ENCODE measurements at places on chromosomes 6 and 20.
A peak's percentile ranks its signal among the peaks of the same experiment; 100 is the strongest.

DNA sequence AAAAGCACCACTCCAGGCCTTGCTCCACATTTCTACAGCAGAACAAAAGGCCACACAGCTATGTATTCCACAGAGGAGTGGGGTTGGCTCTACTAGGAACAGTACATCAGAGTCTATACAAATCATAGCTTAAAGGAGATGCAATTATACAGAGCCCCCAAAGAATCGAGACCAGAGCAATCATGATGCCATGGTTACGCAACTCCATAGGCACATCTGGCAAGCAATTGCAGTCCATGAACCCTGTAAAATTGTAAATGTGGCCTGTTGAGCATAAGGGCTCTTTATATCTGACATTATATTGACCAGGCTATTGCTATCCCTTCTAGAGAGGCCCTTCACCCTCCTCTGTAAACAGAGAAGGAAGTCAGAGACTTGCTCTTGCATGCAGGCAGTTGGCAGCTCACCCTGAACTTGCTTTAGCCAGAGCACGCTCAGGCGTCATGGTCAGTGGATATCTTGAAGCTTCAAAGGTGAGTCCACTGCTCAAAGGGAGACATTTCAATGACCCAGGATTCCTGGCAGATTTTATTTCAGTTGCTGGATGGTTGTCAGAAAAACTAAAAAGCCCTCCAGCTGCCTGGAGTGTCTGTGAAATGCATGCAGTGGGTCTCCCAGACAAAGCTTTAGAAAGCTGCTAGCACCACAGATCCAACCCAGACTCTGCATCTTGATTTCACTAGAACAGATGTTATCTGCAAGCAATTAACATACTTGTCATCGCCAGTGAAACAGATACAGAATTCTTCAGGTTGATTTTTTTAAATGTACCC, 357.2 kb downstream of the CENPW start:
- no peak for DNase-seq

DNA sequence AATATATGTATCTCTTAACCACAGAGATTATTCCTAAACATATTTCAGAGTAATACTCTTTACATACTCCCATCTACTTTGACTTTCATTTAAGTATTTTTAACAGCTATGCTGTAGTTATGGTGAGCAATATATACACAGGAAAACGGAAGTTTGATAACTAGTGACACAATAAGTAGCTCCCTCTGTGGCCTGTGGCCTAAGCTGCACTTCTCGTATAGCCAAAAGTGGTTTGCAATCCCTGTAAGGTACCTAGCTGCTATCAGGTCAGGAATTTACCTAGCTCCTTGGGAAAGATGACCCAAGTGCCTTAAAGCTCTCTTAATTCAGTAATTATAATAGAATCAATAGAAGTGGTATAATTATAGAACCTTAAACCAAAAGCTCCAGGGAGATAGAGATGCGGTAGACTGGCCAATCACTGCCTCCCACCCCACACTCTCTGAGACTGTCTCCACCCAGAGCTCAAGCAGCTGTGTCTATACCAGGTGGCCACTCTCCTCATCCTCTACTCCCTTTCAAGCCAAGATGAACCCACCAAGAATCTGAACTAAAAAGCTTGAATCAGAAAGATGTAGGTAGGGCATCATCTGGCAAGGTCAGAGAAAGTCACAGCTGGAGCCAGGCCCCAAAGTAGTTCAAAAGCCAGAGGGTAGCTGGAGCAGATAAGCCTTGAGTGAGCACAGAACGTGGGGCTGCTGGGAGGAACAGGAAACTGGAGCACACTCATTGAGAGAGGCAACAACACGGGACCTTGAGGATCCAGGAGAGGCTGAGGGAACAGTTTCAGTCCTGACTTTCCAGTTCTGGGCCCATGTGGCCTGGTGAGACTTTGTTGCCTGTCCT, 84.9 kb upstream of the ASF1A start:
- no peak for DNase-seq

- peak; percentile 62 for DNase-seq
Observed at GRCh38 chr6:41682056-41682477, 43.8 kb downstream of the MDFI start.

DNA sequence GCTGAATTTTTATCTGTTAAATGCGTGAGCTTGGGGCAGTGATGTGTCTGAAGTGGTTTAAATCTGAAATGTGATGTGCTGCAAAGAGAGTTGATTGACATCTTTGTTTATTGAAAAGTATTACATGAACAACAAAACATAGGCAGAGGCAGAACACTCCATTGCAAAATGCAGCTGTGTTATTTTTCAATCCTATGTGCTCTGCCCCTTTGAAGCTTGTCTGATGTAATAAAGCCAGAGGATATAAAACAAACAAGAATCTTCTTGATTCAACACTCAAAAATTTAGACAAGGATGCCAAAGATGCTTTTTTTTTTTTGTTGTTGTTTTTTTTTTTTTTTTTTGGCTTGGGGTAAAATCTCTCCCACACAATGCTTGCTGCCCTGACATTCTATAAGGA, 482.4 kb upstream of the MMS22L start:
- no peak for DNase-seq

GRCh38 chr6:43796903-43797890, 27.2 kb downstream of the VEGFA start:
- no peak for DNase-seq

- no peak for DNase-seq
Observed at GRCh38 chr20:50283922-50284810, 93.5 kb downstream of the CEBPB start.
